ENCODE measurements at places on chromosomes 6 and 20.

DNA sequence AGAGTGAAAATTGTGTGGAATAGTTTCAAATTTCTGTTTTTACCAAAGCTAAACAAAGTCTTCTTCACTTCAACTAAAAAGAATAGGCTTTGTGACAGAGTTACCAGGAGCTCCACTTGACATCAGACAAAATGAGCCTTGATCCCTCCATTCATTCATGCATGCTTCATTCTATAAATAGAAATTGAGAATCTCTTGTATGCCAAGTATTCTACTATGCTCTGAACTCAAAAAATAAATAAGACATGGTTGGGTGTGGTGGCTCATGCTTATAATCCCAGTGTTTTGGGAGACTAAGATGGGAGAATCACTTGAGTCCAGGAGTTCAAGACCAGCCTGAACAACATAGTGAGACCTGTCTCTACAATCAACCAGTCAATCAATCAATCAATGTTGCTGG lies 236.6 kb upstream of the FAM83B start:
- DNase-seq = no peak
- H3K36me3 ChIP-seq = no peaks in the 10 kb centered on the region
- no peak overlapping the region for H3K27ac ChIP-seq
- no peaks in the 10 kb centered on the region for H3K27me3 ChIP-seq
- H3K4me1 ChIP-seq = no peaks in the 10 kb centered on the region

- peak; percentile 55 for DNase-seq
- H3K4me1 ChIP-seq = peaks cover 41% of the 10 kb centered on the region
- peak overlapping the region; percentile 76 for H3K4me3 ChIP-seq
Observed at GRCh38 chr6:13453771-13454251, 33.6 kb downstream of the GFOD1 start.

DNA sequence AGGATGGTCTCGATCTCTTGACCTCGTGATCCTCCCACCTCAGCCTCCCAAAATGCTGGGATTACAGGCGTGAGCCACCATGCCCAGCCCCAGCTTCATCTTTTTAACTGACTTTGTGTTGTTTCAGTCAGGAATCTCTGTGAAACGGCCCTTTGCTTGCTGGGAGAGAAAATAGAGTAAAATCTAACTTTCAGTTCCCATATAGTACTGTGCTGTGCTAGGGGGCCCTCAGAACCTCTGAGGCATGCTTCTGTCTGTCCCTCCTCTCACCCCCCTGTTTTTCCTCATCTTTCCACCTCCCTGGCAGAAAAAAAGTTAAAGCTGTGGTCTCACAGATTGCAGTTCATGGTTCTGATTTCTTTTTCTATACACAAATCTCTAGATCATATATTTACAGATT lies 48.4 kb downstream of the LRP11 start:
- DNase-seq = no peak
- H3K4me3 ChIP-seq = no peak overlapping the region
- H3K4me1 ChIP-seq = peaks cover 11% of the 10 kb centered on the region
- H3K27ac ChIP-seq = no peak overlapping the region
- no peaks in the 10 kb centered on the region for H3K27me3 ChIP-seq

GRCh38 chr6:144064402-144065212 lies 30.8 kb downstream of the SF3B5 start:
- no peaks in the 10 kb centered on the region for H3K36me3 ChIP-seq
- peak; percentile 81 for DNase-seq

DNA sequence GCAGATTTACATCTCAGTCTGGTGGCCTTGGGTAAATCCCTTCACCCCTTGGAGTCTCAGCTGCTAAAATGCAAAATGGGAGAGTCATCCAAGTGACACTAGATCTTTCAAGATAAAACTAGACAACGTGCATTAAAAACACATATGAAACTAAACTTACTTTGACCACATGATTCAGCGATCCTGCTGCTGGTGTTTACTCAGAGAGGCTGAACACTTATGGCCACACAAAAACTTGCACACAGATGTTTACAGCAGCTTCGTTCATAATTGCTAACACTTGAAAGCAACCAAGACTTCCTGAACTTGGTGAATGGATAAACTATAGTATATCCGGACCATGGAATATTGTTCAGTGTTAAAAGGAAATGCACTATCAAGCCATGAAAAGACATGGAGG lies 55.3 kb upstream of the GPR6 start:
- DNase-seq = no peak
- no peak overlapping the region for H3K4me3 ChIP-seq
- H3K4me1 ChIP-seq = no peaks in the 10 kb centered on the region
- no peak overlapping the region for H3K27ac ChIP-seq
- H3K36me3 ChIP-seq = no peaks in the 10 kb centered on the region
- H3K27me3 ChIP-seq = peaks cover 3% of the 10 kb centered on the region

DNA sequence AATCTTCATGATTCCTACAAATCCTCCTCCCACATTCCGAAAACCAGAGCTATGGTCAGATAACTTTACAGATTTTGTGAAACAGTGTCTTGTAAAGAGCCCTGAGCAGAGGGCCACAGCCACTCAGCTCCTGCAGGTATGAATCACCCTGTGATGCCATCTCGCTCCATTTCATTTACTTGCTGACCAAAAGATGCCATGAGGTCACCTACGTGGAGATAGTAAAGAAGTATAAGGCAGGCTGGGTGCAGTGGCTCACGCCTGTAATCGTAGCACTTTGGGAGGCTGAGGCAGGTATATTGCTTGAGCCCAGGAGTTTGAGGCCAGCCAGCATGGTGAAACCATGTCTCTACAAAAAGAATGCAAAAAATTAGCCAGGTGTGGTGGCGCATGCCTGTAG lies 30.9 kb downstream of the STK4 start:
- no peaks in the 10 kb centered on the region for H3K27me3 ChIP-seq
- H3K36me3 ChIP-seq = peaks cover 74% of the 10 kb centered on the region
- H3K4me3 ChIP-seq = no peak overlapping the region
- peaks cover 29% of the 10 kb centered on the region for H3K4me1 ChIP-seq

DNA sequence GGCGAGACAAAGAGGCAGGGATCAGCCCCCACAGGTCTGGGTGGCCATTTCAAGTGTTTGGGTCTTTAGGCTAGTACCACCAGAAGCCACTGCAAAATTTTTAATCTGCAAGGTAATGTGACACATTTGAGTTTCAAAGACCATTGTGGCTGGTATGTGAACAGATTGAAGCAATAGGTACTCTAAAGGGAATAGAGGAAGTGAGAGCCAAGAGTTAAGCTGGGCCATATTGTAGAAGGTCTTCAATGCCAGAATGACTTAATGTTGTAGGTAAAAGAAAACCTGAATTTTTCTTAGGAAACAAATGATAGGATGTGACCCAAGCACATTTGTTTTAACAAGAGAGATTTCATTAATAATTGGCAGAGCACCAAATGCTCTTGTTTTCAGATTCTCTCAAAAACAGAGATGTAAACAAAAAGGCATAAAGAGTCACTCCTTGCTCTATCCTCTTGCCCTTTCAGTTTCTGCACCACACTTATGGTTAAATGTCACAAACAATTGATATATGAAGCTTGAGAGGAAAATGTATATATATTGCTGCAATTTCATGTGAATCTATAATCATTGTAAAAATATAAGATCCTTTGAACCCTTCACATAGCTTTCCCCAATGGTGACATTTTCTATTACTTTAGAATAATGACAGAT lies 307.1 kb upstream of the PLN start:
- H3K4me1 ChIP-seq = no peaks in the 10 kb centered on the region
- H3K27ac ChIP-seq = no peak overlapping the region
- no peak for DNase-seq
- no peak overlapping the region for H3K4me3 ChIP-seq

GRCh38 chr20:47265214-47265613 lies 91.3 kb downstream of the ZMYND8 start:
- H3K4me1 ChIP-seq = peaks cover 3% of the 10 kb centered on the region
- H3K4me3 ChIP-seq = no peak overlapping the region
- DNase-seq = no peak

DNA sequence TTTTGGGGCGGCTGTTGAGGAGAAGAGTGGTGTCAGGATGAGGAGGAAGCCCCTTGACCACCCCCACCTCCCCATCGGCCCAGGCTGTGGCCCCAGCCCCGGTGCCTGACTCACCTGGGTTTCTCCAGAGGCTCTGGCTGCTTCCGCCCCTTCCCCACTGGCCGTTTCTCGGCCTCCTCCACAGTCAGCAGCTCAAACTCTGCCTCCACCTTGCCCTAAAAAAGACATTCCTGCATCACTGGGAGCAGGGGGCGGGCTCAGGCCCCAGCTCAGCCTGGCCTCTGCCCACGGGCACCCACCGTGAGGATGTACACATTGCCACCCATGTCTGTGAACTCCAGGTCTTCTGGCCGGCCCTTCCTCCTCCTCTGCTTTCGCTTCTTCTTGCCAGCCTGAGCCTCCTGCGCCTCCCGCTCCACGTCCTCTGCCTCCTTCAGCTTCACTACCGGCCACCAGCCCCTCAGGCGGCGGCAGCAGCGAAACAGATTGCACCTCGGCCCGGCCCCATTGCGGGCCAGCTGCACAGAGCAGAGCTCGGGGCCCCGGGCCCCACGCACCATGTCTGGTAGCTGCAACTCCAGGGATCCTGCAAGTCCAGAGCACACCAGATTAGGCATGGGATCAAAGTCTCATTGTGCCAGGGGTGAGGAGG lies 17.3 kb downstream of the ERGIC3 start:
- H3K27ac ChIP-seq = no peak overlapping the region
- no peak overlapping the region for H3K4me3 ChIP-seq
- no peaks in the 10 kb centered on the region for H3K4me1 ChIP-seq
- H3K27me3 ChIP-seq = no peaks in the 10 kb centered on the region

GRCh38 chr6:12075067-12075563 lies 63.0 kb downstream of the HIVEP1 start:
- H3K36me3 ChIP-seq = no peaks in the 10 kb centered on the region
- H3K27me3 ChIP-seq = no peaks in the 10 kb centered on the region
- no peak overlapping the region for H3K4me3 ChIP-seq
- no peak for DNase-seq
- H3K27ac ChIP-seq = no peak overlapping the region

- no peak for DNase-seq
- peaks cover 20% of the 10 kb centered on the region for H3K27me3 ChIP-seq
- no peaks in the 10 kb centered on the region for H3K36me3 ChIP-seq
Observed at GRCh38 chr20:38255393-38255792, 5.1 kb downstream of the KIAA1755 start.

DNA sequence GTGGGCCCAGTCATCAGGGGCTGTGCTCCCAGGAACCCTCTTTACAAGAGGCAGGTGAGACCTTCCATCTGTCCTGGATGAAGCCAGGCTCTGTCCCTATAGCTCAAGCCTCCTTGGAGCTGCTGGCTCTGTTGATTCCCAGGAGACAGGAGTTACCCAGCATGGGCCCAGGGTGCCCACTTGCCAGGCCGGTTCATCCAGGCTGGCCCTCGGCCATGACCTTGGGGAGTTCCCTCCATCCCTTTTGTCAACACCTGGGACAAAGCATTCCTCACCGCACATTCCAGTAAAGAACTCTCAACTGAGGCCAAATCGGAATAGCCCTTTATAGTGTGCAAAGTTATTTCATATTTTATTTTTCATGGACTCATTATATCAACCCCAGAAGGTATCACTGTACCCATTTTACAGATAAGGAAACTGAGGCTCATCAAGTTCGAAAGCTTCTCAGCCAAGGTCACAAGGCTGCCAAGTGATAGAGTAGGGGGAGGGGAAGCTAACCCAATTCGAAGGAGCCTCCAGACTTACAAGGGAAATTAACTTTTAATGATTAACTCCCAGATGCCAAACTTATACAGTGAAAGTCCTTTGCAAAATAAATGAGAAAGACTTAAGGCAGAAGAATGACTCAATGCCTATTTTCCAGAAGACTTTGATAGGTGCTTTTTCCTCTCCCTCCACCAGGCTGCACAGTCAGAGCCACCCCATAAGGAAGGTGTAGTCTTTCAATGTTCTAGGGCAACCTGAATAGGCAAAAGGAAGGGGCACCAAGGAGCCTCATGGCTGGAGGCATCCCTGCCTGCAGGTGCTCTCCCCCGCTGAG lies 18.5 kb downstream of the SDC4 start:
- peaks cover 4% of the 10 kb centered on the region for H3K4me1 ChIP-seq
- DNase-seq = no peak
- H3K27ac ChIP-seq = no peak overlapping the region
- no peaks in the 10 kb centered on the region for H3K27me3 ChIP-seq

DNA sequence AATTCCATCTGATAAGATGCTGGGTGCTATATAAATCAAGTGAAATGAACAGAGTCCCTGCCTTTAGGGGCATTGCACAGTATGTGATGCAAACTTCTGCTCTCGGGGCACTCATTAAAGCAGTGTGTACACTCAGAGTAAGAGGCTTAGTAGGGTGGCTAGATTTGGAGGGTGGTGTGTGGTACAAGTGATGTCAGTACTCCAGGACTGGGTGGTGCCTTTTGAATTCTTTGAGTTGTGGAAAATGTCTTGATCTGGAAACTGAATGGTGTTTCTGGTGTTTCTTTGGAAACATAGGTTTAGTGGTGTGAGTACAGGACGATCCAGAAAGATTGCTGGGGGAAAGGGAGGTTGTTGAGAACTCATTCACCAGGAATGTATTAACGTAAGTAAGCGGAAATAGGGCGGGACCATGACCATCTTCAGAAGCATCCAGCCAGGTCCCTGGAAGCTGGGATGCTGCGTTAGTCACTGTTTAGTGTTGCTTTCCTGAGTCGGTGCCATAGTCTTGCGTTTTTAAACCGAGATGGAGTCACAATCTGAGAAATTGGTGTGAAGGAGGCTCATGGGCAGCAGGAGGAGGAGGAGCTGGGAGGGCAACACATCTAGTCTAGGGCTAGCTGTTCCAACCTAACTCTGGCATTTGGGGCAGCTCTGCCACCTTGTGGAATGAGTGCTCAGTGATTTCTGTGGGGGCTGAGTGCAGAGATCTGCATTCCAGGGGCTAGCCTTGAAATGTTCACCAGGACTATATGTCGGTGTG lies 70.3 kb downstream of the SCAND1 start:
- peak; percentile 33 for DNase-seq
- no peaks in the 10 kb centered on the region for H3K27me3 ChIP-seq
- no peaks in the 10 kb centered on the region for H3K36me3 ChIP-seq
- H3K4me1 ChIP-seq = peaks cover 9% of the 10 kb centered on the region
- no peak overlapping the region for H3K4me3 ChIP-seq

DNA sequence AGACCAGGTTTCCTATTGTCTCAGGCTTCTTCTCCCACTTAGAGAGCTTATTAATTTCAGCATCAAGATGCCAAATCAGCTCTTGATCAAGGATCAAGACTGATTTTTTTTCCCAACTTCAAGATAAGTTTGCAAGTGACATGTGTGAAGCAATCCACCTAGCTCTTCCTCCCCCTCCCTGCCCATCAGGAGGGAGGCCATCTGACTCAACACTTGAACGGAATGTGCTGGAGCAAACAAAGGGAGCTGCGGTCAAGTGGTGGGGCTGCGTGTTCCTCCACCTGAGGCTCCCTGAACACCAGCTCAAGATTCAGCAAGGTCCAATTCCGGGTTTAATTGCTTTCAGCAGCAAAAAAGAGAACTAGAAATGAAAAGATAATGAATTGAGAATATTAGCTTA lies 38.7 kb downstream of the TTI1 start:
- no peak overlapping the region for H3K4me3 ChIP-seq
- peaks cover 46% of the 10 kb centered on the region for H3K36me3 ChIP-seq
- H3K27ac ChIP-seq = no peak overlapping the region
- DNase-seq = no peak
- H3K27me3 ChIP-seq = no peaks in the 10 kb centered on the region

Measured in T-helper 2 cell treated with Interferon-gamma antibody and Interleukin-4, amounts not matched to agents 5 μg/mL and 100 μg/mL, for 36 hours (primary cell).